Activated T-cell treated with anti-CD3 and anti-CD28 coated beads for 48 hours (primary cell): ENCODE measurements at places on chromosomes 4 and X.

DNA sequence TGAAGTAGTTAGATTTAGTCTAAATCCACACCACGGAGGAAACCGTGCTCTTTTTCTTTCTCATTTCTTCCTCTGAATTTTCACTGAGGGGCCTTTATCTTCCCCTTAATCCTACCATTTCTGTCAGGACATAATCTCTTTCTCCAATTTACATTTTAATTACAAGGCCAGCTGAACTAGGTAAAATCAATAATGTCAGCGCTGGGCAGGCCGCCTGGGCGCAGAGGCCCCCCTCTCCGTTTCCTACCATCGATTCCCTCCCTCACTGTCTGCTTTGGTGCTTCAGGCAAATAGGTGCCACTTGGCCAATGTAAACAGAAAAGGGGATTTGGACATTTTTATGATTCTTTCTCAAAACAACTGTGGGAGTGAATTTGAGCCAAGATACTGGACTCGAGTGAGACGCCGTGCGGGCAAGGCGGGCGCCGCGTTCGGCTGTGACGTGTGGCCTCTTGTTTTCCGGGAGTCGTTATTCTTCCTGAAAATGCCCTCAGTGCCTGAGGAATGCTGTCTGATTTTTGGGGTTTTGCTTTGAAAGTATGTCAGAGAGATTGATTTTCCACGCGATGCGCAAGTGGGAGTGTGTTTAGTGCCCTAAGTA lies 22.6 kb downstream of the UVSSA start:
- DNase-seq: no peak

GRCh38 chr4:38013461-38014366 lies 53.5 kb downstream of the PTTG2 start:
- DNase-seq: no peak

DNA sequence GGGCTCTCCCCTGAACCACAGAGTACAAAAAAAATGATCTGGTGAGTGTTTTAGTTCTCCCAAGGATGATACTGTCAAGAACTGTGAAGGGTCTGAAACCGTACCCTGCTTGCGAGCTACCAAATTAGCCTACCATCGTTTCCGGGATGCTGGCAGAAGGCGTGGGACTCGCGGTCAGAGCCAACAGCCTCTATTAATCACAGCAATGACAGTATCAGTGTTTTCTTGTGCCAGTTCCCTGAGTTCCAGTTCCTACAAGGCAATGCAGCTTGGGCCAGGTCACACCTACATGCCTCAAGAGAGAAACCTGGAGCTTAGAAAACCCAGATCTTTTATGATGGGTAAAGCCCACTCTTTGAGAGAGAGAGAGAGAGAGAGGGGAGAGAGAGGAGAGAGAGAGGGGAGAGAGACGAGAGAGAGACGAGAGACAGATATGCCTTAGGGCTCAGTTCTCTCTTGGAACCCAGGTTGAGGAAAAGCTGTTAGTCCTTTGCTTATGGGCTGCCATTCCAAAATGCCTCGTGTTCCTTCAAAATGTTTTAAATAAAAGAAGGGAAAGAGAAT lies 327.8 kb downstream of the ARHGAP10 start:
- DNase-seq: no peak

DNA sequence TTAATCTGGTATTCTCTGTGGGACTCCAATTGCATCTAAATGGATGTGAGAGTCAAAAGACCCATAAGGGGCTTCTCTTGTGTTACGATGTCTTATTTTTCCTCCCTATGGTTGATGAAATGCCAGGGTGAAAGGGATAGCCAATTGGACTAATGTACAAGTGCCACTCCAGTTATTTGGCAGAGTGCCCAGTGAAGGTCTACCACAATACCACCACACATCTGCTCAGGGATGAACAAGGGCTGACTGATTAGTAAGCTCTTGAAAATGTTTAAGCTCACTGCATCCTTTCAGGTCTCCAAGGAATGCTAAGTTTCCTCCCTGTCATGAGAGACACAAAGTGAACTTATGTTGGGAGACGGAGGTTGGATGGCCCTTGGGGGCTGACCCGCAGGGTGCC lies 57.8 kb downstream of the HEPH start:
- no peak for DNase-seq

- no peak for DNase-seq
These were observed 38.0 kb downstream of the PI4K2B start for GRCh38 chr4:25271866-25272265.

DNA sequence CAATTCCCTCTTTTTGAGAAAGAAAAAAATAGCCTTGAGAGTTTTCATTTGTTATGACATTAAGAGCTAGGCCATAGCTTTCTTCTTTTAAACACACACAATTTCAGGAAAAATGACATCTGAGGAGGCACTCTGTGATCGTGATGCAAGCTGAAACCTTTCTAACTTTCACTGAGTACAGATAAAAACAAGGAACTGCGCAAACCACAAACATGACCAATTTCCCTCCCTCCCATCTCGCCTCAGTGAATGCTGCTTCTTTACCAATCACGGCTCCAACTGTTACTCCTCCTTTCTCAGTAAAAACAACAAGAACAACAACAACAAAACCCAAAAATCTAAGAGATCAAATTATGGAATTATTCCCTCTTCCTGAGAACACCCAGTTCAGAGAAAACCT lies 626.8 kb downstream of the TLL1 start:
- DNase-seq: no peak

DNA sequence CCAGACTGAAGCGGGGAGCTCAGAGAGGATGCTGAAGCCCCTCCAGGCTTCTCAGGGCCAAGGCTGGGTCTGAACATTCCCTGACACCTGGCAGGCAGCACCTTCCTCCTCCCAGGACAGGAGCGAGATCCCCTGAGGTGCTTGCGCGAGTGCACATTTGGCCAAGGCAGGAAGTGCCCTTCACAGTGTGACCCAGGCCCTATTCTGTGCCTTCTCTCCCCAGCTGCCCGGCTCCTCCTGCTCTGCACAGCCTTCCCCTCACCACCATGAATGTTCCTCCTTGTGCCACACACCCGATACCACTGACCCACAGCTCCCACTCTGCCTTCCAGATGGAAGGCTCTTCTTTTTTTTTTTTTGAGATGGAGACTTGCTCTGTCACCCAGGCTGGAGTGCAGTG lies 17.1 kb upstream of the PSAPL1 start:
- DNase-seq: no peak

- peak; percentile 45 for DNase-seq
These were observed 41.9 kb downstream of the HADH start for GRCh38 chr4:108031427-108032083.

DNA sequence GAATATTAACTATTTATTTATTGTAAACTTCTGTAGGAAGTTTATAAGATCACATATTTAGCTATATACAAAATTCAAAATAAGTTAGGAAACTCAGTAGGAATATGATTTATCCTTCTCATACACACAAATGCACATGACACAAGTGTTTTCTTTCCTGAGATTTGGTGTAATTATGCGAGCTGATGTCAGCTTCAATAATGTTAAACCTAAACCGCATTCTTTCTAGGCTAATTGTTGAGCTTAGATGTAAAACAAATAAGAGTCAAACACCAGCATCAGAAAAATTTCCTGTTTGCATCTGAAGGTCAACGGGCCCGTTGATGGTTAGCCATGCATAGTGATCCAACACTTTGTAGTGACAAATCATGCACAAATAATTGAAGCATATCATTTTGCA lies 30.8 kb downstream of the RASGEF1B start:
- no peak for DNase-seq

- DNase-seq: no peak
These were observed 191.3 kb downstream of the GPC3 start for GRCh38 chrX:133794126-133794525.

DNA sequence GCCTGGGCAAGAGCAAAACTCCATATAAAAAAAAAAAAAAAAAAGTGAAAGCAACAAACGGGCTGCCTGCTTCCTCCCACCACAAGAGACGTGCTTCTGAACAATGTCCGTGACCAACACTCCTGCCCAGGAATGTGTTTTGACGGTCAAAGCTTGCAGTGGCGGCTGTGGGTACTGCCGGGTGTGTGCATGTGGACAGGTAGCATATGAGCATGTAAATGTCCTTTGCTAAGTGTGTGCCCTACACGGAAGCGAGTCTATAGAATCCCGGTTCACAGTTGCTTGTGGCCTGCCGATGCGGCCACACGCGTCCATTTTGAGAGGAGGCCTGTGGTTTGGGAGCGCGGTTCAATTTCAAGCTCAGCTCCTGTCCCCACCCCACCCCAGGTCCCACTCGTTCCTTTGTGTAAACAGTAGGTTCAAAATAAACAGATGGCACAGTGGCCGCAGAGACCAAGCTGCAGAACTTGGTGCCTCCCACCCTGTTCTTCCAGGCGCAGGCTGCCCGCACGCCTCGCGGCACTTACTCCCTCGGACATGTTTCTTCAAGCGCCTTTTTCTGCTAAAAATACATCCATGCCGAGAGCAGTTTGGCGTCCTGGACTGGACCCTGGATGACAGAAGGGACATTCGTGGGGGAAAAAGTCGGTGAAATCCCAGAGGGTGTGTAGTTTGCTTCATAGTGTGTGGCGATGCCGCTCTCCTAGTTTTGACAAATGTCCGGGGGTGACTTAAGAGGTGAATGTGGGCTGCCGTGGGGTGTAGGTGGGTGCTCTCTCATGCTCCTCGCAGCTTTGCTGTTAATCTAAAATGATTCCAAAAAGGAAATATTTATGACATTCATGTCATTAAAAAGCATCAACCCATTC lies 11.5 kb upstream of the NKX1-1 start:
- no peak for DNase-seq

DNA sequence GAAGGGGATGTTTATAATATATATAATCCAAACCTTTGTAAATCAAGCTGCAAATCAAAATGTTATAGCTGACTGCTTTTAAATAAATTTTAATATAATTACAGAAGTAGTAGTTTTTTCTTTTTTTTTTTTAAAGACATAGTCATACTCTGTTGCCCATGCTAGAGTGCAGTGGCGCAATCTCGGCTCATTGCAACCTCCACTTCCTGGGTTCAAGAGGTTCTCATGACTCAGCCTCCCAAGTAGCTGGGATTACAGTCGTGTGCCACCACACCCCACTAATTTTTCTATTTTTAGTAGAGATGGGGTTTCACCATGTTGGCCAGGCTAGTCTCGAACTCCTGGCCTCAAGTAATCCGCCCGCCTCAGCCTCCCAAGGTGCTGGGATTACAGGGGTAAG lies 178.7 kb downstream of the FBXW7 start:
- no peak for DNase-seq

- no peak for DNase-seq
These were observed 40.8 kb downstream of the CENPU start for GRCh38 chr4:184693056-184693455.

DNA sequence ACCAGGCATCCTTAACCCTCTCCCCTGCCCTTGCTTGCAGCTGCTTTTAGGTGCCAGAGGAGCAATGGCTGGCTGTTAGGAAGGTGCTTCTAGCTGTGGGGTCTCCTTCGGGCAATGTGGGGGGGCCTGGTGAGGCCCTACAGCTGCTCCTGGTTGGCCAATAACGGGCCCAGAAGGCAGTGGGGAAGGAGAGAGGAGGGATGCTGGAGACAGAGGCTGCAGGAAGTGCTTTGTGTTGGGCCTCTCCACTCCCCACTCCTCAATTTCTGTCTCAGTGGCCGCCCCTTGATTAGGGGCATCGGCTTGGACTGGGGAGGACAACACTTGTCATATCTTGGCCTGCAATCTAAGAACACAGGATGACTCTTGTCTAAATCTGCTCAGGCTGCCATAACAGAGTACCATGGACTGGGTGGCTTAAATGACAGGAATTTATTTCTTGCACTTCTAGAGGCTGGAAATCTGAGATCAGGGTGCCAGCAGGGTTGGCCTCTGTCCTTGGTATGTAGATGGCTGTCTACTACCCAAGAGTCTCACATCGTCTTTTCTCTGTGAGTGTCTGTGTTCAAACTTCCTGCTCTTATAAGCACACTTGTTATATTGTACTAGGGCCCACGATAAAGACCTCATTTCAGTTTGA lies 374.3 kb downstream of the MID1IP1 start:
- no peak for DNase-seq

- DNase-seq: no peak
These were observed 202.4 kb downstream of the ADAMTS3 start for GRCh38 chr4:72366601-72367000.

DNA sequence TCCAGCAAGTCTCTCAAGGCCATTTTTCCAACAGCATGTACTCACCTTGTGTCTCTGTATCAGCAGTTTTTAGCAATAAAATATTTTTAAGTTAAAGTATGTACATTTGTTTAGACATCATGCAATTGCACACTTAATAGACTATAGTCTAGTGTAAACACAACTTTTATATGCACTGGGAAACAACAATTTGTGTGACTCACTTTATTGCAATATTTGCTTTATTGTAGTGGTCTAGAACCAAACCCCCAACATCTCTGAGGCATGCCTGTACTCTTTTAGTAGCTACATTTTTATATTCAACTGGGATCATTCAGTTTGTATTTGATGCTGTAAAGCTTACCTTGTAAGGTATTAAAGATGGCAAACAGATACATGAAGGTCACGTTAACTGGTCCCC lies 14.7 kb upstream of the PHKA2 start:
- no peak for DNase-seq

GRCh38 chrX:936979-937769 lies 275.3 kb downstream of the CRLF2 start:
- no peak for DNase-seq

- no peak for DNase-seq
These were observed 8.0 kb downstream of the SHOX start for GRCh38 chrX:638482-639131.

GRCh38 chrX:101956556-101956955 lies 24.7 kb upstream of the ZMAT1 start:
- no peak for DNase-seq

DNA sequence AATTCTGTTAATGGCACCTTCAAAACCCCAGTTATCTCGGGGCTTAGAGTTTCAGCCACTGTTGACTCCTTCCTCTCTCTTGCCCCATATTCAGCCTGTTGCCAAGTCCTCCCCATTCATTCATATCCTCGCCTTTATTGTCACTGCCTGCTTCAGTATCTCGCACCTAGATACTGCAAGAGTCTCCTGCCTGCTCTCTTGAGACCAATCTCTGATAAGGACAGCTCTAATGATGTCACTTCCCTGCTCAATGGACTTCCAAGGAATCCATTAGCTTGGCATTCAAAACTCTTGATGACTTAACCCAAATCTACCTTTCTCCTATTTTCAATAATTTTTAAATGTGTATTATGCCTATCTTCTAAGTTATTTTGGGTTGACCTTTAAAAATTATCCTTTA lies 1.1 kb upstream of the UBE2A start:
- no peak for DNase-seq

GRCh38 chr4:171162478-171162877 lies 650.7 kb upstream of the GALNTL6 start:
- DNase-seq: no peak
